Fibroblast of mammary gland (primary cell): ENCODE measurements at places on chromosomes 7 and 10.
A peak's percentile ranks its signal among the peaks of the same experiment; 100 is the strongest.

- DNase-seq, result no peak
Observed at GRCh38 chr7:122974229-122974628, 21.3 kb downstream of the TAS2R16 start.

DNA sequence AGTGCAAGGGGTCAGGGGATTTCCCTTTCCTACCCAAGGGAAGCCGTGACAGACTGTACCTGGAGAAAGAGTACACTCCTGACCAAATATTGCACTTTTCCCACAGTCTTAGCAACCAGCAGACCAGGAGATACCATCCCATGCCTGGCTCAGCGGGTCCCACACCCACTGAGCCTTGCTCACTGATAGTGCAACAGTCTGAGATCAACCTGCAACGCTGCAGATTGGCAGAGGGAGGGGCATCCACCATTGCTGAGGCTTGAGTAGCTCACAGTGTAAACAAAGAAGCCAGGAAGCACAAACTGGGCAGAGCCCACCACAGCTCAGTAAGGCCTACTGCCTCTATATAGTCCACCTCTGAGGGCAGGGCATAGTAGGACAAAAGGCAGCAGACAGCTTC lies 53.9 kb downstream of the PIK3CG start:
- DNase-seq, result no peak

DNA sequence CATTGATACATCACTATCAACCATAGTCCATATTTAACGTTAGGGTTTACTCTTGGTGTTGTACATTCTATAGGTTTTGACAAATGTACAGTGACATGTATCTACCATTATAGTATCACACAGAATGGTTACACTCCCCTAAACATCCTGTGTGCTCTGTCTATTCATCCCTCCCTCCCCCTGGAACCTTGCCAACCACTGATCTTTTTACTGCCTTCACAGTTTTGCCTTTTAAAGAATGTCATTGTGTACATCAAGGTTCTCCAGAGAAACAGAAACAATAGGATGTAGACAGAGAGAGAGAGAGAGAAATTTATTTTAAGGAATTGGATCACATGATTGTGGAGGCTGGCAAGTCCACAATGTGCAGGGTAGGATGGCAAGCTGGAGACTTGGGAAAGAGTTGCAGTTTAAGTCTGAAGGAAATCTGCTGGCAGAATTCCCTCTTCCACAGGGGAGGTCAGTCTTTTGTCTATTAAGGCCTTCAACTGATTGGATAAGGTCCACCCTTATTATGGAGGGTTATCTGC lies 45.1 kb upstream of the CCNJ start:
- no peak for DNase-seq

DNA sequence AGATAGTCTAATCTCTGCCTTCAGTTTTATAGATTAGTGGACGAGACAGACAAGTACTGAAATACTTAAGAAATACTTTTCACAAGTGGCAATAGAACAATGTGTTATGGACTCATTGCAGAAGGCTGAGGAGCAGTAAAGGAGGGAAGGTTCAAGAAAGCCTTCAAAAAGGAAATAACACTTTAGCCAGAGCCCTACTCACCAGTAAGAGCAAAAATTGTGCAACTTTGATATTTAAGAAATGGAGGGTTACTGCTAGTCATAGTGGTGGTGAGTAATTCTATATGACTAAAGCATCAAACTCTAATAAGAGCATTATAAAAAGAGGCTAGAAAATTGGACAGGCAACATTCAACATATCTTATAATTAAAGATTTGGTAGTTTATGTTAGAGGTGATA lies 28.8 kb downstream of the PTPN12 start:
- peak; percentile 87 for DNase-seq

DNA sequence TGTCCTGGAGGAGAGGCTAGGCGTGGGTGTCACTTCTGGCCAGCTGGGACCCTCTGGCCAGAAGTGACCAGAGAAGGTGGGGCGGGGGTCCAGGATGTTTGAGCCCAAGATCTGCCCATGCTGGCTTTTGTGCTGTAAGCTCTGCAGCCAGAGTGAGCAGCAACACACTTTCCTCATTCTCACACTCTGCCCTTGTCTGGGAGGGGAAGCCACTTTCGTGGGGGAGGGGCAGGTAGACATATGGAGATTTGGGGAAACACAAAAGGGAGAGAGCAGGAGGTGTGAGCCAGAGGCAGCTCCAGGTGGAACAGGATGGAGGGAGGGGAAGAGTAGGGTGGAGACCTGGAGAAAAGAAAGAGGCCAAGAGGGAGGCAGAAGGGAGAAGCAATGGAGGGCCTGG lies 31.5 kb upstream of the ADCYAP1R1 start:
- no peak for DNase-seq

GRCh38 chr7:148241700-148242293 lies 348.8 kb upstream of the C7orf33 start:
- no peak for DNase-seq

GRCh38 chr10:36491926-36492325 lies 633.5 kb upstream of the ANKRD30A start:
- no peak for DNase-seq

GRCh38 chr7:3730276-3730675 lies 429.2 kb downstream of the SDK1 start:
- DNase-seq, result peak; percentile 12

GRCh38 chr7:47383072-47383471 lies 198.8 kb downstream of the TNS3 start:
- peak; percentile 9 for DNase-seq

- no peak for DNase-seq
Observed at GRCh38 chr10:19872504-19873271, 56.5 kb downstream of the PLXDC2 start.

GRCh38 chr10:103879831-103880230 lies 24.5 kb upstream of the SH3PXD2A start:
- no peak for DNase-seq

DNA sequence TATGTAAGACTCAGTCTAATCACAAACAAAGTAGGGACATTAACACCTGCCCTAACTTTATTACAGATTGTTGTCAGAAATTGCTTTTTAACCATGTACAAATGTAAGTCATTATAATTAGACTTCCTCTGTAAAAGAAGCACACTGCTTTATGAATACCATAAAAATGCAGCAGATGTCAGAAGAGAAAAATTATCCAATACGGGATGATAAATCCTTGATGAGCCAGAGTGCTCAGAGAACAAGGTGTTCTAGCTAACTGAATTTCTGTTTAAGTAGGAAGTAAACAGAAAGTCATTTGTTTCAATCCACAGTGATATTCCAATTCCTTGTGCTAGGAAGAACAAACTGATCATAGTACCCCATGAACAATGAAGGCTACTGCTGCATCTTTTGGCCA lies 54.6 kb upstream of the BMPER start:
- peak; percentile 64 for DNase-seq

GRCh38 chr10:18268005-18268404 lies 127.8 kb downstream of the CACNB2 start:
- no peak for DNase-seq

- DNase-seq, result no peak
Observed at GRCh38 chr7:38311329-38311937, 38.0 kb upstream of the TARP start.

GRCh38 chr10:10886861-10887531 lies 130.7 kb upstream of the CELF2 start:
- DNase-seq, result no peak

- no peak for DNase-seq
Observed at GRCh38 chr10:78313636-78314035, 280.0 kb downstream of the RPS24 start.
